ENCODE measurements at places on chromosomes 11 and 22.
A peak's percentile ranks its signal among the peaks of the same experiment; 100 is the strongest.

DNA sequence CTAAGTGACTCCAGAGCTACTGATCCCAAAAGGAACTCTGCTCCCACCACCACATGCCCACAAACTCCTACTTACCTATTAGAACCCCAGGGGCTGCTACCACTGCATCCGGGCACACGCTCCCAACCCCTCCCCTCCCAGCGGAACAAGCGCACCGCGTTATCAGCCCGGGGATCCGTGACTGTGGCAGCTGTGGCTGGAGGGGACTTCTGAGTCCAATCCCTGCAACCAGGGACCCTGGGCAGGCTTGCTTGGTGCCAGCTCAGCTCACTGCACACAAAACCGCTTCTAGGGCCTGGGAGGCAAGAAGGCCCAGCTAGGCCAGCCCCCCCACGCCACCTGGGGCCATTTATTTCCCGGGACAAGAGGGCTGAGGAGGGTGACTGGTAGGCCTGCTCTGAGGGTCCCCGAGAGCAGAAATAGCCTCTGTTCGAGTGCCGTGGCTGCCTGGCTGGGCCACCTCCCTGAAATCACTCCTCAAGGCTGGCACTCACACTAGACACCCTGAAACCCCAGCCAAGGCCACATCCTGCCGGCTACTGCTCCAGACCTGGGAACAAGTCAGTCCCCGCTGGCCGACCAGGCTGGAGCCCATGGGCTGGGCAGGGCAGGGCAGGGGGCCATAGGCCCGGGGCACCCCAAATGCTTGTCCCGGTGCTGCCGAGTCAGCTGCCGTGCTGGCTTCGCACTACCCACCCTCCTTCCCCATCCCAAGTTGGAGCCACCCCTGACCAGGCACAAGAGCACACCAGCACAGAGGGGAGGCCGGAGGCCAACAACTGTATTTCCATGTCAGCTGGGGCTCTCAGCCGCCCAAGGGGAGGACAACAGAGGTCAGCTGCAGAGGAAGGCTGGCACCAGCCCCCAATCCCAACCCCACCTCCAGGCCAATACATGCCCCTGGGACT, 1.9 kb upstream of the IFITM10 start:
- no peak for DNase-seq

DNA sequence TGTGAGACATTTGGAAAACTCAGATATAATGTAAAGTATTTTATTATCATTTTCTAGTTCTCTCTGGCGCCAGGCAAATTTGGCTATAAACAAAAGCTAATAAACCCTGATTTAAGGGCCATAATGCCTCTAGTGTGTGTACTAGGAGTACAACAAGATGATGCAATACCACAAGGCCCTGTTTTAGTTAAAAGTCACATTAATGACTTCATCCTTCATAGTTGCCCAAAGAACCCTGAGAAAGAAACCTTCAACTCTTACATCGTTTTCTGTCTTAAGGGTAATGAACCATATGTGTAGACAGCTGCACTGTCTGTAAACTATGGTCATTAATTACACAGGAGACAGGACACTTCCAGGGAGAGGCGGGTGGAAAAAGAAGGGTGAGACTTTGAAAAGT, 538.4 kb downstream of the FAM181B start:
- DNase-seq, result no peak

GRCh38 chr11:13338019-13338426, 60.4 kb downstream of the BMAL1 start:
- no peak for DNase-seq

DNA sequence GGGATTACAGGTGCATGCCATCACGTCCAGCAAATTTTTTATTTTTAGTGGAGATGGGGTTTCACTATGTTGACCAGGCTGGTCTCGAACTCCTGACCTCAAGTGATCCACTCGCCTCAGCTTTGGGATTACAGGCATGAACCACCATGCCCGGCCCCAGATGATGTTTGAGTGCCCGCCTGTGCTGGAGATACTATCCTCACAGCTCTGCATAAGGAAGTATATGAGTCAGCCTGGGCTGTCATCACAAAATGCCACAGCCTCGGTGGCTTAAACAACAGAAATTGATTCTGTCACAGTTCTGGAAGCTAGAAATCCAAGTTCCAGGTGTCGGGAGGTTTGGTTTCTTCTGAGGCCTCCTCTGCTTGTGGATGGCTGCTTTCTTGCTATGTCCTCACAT, 119.3 kb downstream of the OSBP2 start:
- DNase-seq, result no peak

DNA sequence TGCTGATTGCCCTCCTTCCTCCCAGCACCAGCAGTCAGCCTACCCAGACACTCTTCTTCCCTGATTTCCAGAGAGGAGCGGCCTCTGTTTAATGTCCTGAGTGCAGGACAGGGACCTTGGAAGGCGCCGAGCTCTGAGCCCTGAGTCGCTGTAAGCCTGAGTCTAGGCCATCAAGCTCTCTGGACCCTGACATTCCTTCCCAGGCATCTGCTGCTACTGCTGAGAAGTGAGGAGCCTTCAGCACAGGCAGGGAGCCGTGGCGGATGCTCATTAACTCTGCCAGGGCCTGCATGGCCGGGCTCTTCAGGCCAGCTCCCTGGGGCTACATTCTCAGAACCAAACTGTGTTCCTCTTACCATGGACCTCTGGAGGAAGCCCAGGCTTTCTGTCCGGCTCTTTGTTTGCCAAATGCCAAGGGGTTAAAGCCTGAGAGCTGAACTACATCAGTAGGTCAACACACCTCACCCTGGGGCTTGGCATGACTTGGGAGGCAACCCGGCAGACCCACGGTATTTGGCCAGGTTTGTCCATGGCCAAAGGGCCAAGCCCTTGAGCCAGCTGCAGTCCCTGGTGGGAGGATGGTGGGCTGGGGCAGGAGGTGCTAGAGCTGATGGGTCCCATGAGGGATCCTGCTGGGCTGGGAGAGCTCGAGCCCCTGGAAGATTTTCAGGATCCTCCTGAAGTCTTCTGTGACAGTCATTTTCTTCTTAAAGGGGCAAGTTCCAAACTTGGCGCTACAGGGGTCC, 721.4 kb downstream of the BRD1 start:
- DNase-seq, result no peak

GRCh38 chr11:104830080-104830479, 68.2 kb downstream of the CASP12 start:
- no peak for DNase-seq

DNA sequence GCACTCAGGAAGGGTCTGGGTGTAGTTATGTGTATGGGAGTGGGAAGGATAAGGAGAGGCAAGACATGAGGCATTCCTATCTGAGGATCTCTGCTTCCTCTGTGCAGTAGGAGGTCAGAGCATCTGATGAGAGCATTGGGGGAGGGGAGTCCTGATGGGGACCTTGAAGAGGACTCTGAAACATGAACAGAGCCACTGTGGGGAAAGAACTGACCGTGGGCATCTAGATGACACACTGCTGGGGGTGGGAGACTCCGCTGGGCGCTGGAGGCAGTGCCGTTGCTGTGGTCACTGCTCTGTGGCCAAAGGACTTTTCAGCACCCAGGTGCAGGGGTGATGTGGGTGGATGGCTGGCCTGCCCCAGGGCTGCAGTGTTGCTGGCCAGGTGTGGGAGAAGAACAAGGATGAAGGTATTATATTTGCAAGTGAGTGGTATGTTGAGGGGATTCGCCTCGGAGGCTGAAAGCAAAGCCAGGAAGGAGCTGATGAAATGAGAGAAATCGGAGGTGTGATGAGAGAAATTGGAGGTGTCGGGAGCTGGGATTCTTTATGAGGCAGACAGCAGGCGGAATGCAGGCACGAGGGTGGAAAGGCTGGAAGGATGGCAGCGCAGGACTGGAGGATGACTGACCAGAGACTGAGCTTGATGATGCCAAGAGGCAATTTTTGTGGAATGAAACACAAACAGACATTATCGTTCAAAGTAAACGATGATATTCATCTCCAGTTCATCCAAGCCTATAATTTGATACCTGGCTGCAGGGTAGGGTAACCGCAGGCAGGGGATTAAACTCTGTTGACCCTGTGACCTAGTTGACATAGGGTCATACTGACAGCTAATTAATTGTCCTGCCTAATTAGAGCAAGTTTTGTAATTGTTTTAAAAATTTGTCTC, 19.4 kb upstream of the TMPRSS4 start:
- no peak for DNase-seq

GRCh38 chr22:40462195-40462984, 92.0 kb downstream of the SGSM3 start:
- DNase-seq, result no peak

DNA sequence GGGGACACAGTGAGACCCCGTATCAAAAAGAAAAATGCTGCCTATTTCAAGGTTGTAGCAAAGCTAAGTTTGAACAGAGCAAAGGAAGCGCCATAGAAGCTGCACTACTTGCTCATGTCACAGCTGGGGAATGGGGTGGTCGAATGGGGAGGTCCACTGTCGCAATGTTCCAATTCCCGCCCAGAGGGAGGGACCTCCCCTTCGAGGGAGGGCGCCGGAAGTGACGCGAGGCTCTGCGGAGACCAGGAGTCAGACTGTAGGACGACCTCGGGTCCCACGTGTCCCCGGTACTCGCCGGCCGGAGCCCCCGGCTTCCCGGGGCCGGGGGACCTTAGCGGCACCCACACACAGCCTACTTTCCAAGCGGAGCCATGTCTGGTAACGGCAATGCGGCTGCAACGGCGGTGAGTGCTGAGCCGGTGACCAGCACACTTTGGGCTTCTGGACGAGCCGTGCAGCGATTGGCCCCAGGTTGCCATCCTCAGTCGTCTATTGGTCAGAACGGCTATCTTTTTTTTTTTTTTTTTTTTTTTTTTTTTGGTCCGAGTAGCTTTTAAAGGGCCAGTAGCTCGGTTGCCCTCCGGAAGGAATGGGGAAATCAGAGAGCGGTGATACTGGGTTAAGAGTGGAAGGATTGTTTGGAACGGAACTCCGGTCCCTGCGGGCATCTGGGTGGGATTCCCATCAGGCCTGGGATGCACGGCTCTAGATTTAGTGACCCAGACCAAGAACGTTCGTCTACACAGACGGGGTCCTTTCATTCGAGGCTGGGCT, at the start of gene HMBS:
TSS of gene HMBS (plus strand) at position 219 of the 774 bp plus-strand sequence. CDS start at position 372, 153 bp downstream.
- DNase-seq, result peak; percentile 87

DNA sequence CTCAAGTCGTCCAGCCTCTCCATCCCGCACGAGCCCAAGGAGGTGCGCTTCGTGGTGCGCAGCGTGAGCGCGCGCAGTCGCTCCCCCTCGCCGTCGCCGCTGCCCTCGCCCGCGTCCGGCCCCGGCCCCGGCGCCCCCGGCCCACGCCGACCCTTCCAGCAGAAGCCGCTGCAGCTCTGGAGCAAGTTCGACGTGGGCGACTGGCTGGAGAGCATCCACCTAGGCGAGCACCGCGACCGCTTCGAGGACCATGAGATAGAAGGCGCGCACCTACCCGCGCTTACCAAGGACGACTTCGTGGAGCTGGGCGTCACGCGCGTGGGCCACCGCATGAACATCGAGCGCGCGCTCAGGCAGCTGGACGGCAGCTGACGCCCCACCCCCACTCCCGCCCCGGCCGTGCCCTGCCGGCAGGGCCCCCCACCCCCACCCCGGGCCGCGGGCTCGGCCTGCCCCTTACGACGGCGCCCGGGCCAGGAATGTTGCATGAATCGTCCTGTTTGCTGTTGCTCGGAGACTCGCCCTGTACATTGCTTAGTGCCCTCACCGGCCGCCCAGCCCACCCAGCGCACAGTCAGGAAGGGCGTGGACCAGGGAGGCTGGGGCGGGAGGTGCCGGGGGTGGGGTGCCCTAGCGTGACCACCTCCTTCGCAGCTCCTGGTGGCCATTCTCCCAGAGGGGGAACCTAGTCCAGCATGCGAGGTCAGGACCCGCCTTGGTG, 6.9 kb upstream of the ACR start:
- DNase-seq, result no peak

DNA sequence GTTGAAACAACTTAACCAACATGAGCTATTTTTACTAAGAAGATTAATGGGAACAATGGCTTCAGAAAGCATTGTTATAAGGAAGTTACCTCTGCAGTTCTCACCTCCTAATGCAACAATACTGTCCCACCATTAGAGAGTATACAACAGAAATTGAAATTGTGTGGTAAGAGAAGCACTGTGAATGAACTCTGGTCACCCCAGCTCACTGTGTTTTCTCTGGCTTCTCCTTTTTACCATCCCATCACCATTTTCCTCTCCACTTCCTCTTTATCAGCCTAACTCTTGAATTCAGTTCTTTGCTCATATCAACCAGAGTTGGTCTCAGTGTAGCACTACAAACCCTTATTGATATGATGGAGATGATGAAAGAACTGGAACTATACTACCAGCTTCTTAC, 138.0 kb upstream of the POU2AF2 start:
- DNase-seq, result no peak

DNA sequence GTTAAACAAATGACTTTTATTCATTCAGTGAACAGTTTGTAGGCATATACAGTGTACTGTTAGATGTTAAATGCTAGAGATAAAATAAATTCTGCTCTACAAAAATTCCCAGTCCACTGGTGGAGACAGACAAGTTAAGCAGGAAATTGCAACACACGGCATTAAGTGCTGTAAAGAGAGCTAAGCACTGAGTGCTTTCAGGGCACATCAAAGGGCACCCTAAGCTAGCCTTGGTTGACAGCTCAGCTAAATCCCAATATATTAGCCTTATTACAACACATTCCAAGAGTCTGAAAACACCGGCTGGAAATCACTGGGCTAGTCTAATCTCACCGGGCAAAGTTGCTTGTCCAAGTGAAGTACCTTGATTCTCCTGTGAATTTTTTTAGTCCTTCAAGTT, 55.1 kb downstream of the NOX4 start:
- no peak for DNase-seq

GRCh38 chr22:17921871-17922821, 102.2 kb downstream of the MICAL3 start:
- no peak for DNase-seq

GRCh38 chr11:104369761-104370160, 205.8 kb upstream of the PDGFD start:
- DNase-seq, result no peak

DNA sequence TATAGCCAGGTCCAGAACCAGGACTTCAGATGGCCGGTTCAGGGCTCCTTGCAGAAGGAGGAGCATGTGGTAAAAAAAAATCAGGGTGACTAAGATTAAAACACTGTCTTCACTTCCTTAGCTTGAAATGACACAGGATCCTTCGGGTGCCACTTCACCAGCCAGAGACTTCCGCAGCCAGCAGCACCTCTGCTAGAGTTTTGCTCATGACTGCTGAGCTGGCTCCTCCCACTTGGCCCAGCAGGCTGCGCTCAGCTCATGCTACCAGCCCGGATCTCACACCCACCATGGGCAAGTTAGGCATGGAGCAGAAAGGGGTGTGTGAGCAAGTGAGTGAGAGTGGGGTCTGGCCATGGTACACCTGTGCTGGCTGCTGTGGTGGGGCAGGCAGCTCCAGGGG, 6.6 kb upstream of the MS4A18 start:
- DNase-seq, result no peak

Data from T-helper 9 cell (primary cell).